ENCODE measurements at places on chromosomes 12 and 14.

DNA sequence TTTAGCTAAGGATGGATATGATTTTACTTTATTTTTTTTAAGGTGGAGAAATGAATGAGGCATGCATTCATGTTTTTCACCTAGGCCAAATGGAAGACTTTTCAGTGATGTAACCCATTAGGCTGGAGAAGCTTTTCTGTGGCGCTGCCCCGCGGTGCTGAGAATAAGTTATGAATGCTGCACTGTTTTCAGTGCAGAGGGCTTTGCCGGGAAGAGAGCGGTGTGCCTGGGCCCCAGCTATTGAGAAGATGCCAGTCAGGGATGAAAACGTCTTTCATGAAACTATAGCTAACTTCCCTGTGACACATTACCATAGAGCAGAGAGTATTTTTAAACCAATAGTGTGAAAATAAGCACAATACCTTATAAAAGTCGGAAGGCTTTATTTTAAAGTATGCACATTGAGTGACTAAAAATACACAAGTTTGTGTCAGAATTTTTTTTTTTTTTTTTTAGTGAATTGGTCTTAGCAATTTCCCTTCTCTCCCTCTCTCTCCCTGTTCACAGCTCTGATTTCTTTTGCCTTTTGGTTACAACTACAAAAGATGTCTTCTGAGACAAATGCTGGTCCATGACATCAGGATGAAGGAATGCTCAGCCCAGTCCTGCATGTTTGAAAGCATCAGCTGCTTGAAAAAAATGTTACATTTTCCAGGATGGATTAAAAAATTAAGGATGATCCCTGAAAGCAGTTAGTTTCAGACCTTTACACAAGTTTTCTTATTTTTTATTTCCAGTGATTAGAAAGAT, 48.3 kb downstream of the NPAS3 start:
- DNase-seq, result no peak

DNA sequence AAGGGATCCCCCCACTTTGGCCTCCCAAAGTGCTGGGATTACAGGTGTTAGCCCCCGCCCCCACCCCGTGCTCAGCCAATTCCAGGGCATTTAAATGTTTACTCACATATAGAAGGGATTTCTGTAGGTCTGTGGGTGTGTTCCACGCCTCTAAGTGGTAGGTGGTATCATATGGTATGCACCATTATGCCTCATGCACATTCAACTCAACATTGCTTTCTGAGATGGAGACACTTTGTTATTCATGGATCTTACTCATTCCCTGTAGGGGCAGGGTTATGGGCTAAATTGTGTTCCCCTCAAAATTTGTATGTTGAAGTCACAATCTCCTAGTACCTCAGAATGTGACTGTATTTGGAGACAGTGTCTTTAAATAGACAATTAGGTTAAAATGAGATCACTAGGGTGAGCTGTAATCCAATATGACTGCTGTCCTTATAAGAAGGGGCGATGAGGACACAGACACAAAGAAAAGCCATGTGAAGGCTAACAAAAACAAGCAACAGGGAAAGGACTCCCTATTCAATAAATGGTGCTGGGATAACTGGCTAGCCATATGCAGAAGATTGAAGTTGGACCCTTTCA, 200.6 kb downstream of the EFCAB11 start:
- DNase-seq, result no peak

- no peak for DNase-seq
Measured at GRCh38 chr12:2543801-2544200, 251.0 kb upstream of the FKBP4 start.

- no peak for DNase-seq
Measured at GRCh38 chr14:59739794-59740193, 130.8 kb downstream of the RTN1 start.

- DNase-seq, result no peak
Measured at GRCh38 chr14:87712396-87713090, 280.4 kb downstream of the GALC start.

DNA sequence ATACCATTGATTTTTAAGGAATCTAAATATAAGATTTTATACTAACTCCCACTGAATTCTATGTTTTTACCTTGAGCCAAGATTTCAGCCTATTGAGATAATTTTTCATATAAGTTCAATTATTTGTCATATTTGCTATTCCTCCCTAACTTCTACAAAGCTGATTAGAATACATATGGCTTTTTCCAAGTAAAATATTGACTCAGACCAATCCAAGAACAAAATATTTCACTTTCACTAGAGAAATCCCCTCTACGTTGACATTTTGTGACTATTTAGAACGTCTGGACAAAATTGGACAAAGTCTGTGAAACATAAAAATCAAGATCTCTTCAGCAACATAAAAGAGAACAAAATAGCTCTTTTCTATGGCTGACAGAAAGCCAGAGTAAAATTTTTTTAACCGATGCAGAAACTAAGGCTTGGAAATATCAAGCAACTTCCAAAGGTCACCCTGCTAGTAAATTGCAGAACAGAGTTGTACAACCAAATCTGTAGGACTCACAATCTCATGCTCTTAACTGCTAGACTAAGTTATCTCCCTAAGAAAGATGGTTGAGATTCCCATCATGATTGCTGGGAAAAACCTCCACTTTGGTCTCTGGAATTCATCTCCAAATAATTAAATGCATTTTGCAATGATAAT, 118.0 kb downstream of the GARIN6 start:
- no peak for DNase-seq

GRCh38 chr12:27616356-27617142, 79.7 kb upstream of the REP15 start:
- no peak for DNase-seq

- DNase-seq, result no peak
Measured at GRCh38 chr14:51490205-51490604, 161.5 kb upstream of the FRMD6 start.

DNA sequence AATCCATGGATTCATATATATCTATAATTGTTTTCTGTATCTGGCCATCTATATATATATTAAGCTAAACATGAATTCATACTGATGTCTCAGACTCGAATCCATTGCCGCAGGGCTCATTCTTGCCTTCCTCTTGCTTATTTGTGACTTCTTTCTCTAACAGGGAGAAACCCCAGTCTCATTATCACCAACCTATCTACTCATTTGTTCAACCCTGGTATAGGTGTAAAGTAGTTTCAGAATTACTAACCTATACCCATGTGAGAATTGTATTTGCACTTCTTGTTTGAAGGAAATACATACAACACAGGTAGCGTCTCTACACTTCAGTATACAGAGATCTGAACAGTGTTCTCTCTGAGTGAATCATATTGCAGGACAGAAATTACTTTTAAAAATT, 77.7 kb downstream of the PTPN11 start:
- no peak for DNase-seq

DNA sequence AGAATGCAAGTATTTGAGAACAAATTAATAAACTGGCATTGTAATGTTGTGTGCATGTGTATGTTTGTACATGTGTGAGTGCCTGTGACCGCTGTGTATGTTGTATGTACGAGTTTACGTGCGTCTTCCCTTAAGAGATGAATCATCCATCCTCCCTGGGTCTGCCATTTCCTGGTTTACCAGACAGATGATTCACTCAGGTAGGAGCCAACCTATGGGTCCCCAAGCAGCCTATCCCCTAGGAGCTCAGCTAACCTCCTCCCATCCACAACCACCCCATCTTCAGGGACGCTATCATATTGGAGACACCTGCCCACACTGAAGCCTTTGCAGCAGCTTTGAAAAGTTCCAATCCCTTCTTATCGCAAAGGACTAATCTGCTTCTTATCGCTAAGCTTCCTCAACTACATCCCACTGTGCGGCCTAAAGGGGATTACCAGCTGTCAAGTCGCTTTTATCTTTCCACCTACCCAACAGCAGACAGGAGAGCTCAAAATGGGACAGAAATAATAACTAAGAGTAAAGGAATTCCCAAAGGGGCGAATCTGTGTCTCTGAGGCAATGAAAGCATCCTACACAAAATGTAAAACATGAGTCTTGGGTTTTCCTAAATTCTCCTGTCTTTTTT, 81.5 kb upstream of the TMCC3 start:
- DNase-seq, result no peak

DNA sequence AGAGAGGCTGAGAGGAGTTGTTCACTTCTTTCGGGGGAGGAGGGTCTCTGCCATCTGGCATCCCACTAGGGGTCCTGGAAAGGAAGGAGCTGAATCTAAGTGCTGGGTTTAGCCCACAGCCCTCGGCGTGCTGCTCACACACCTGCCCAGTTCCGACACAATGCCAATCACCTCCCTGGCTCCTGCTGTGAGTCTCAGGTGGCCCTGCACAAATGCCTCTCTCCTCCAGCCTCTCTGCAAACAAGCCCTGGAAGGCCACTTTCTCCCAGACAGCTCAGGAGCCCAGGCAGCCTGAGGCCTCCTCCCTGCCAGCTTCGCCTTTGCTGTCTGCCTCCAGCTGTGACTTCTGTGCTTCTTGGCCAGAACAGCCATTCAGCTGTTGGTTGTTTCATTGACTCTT, 51.2 kb downstream of the SMIM41 start:
- DNase-seq, result no peak

DNA sequence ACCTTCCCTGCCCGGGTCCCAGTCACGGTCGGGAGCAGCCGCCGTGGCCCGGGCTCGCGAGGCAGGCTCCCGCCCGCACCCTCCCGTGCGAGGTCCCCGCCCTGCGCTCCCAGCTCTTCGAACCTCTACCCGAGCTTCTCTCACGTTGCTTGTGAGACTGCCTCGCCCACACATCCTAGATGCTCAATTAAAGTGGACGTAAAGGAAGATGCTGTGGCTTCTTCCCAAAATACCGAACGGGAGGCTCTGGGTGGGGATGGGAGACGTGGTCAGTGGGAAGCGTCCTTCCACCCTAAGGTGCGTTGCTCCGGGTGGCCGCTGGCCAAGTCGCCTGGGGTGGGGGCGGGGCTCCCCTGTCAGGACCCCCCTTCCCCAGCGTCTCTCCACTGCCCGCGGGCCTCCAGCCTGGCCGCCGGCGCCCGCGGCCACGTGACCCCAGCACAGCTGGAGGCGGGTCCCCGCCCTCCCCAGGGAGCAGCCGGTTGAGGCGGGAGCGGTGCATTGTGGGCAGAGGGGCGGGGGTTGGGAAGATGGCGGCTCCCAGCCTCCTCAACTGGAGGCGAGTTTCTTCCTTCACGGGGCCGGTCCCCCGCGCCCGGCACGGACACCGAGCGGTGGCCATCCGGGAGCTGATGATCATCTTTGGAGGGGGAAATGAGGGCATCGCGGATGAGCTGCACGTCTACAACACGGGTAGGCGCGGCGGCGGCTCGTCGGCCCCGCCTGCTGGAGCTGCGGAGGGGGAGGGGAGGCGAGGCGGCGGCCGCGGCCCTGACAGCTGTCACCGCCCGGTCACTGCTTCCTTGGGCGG, at the start of gene HCFC2:
TSS of gene HCFC2 (plus strand) at position 501 of the 811 bp plus-strand sequence. CDS start at position 531, 30 bp downstream.
- peak; percentile 50 for DNase-seq

DNA sequence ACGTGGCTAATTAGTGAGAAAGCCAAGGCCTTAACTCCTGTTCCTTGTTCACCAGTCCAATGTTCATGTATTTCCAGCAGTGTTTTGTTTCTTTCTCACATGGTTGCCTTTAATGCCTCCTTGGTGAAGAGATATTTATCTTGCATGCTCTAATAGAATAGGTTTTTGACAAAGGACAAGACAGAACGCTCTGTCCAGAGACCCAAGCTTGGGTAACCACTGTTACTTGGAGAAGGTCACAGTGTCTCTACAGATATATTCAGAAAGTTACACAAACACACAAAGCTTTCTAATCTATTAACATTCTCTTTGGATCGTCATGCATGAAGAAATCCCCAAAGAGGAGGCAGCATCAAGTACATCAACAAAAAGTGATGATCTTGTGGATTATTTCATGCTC, 33.1 kb downstream of the RERG start:
- no peak for DNase-seq

DNA sequence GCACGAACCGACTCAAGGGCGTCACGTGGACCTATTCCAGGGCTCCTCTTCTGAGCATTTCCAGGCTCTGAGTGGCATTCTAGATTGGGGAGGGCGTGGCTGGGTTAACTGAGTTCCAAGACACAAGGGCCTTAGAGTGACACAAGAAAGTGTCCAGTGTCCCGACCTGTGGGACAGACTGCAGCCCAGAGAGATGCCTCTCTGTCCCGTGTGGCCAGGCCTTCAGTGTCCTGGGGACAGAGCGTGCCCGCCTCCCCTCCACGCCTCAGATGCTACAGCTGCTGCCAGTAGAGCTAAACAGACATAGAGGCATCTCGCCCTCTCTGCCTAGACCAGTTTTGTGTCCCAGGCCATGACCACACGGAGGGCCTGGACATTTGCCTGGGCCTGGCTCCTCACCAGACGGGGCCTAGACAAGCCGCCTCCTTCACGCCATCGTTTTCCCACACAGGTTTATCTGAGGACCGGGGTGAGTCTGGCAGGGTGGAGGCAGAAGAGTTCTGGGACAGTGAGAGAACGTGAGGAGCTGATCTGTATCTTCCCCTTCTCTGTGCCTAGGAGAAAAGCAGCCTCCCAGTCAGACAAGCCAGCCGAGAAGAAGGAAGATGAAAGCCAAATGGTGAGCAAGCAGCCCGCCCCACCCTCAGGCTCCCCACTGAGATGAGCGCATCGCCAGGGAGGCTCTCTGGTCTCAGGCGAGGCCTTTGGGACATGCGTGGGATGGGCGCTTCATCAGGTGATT, 27.1 kb downstream of the DEGS2 start:
- no peak for DNase-seq

- no peak for DNase-seq
Measured at GRCh38 chr12:24948757-24949722, at the start of gene BCAT1. TSS of gene BCAT1 (minus strand) at chr12:24949101. CDS start at chr12:24948932, 169 bp downstream.

DNA sequence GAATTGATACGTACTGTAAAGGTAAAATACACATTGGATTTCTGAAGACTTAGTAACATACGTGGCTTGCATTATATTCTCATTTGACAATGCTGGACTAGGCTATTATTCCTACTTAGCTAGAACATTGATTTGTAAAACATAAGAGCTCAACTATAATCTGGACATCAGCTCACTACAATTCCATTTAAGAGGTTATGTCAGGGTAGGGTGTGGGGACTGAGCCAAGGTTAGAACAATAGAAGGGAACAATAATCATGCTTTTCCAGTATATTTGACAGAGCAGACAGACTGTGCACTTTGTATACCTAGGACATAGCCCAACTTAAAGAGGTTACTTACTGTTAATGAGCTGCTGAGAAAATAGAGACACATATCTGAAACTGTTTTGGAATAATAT, 10.8 kb downstream of the ZCRB1 start:
- no peak for DNase-seq

DNA sequence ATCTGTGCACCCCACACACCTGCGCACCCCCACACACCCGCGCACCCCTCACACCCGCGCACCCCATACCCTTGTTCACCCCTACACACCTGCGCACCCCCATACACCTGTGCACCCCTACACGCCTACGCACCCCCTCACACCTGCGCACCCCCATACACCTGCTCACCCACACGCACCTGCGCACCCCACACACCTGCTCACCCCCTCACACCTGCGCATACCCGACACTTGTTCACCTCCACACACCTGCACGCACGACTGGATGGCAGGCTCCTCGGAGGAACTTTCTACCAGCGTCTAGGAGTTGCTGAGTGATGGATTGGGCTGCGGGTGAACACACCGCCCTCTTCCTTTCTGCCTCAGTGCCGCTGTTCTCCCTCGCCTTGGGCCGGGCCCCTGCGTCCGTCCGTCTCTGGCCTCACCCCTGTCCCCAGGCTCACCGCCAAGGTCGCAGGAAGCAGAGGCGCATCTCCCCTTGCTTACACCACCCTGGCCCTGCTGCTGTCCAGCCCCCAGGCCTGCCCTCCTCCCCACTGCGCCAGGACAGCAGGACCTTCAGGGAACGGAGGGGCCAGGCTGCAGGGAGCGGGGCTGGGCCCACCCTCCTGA, 20.7 kb upstream of the TMEM106C start:
- no peak for DNase-seq

All from esophagus squamous epithelium (tissue), 5 donors.